Left ventricle myocardium inferior (tissue), 1 donor: ENCODE measurements at places on chromosomes 6 and 20.

DNA sequence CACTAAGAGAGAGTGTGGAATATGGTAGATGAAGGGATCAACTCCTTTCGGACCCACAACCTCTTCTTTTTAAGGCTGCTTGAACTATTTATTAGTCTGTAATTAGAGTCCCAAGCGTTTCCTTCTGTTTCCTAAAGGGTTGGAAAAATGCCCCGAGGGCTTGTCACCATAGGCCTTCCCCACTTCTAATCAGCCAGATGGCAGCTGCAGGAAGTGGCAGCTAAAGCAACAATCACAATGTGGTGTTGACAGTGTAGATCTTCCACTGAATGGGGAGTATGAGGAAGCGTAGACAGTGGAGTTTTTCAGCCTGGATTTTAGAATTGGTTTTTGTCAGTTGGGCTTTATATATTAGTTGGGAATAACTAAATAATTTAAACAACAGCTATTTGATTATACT is 40.6 kb downstream of the SLC35D3 start:
- DNase-seq, result peak; percentile 28

- DNase-seq, result no peak
Observed at GRCh38 chr6:139693735-139694134, 319.3 kb upstream of the CITED2 start.

DNA sequence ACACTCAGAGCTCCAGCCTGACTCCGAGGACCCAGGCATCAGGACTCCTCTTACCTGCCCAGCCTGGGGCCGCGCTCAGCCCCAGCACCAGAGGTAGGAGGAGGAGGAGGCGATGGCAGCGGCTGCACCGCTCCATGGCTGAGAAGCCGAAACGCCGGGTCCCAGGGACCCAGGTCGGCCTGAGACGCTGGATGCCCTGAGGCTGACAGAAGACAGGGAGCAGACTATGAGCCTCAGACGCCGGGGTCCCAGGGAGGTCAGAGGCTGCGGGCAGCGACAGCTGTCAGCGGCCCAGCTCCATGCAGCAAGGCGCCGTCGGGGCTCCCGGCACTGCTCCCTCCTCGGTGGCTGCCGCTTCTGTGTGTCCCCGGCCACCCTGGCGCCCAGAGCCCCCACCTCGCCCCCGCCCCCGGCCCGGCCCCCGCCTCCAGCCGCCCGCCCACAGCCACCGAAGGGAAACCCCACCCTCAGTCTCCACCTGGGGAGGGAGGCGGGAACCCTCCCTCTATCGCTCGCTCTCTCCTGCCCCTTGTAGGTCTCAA is at the start of gene COL11A2:
TSS of gene COL11A2 (minus strand) at position 363 of the 542 bp plus-strand sequence. CDS start at position 136, 227 bp downstream.
- DNase-seq, result no peak

DNA sequence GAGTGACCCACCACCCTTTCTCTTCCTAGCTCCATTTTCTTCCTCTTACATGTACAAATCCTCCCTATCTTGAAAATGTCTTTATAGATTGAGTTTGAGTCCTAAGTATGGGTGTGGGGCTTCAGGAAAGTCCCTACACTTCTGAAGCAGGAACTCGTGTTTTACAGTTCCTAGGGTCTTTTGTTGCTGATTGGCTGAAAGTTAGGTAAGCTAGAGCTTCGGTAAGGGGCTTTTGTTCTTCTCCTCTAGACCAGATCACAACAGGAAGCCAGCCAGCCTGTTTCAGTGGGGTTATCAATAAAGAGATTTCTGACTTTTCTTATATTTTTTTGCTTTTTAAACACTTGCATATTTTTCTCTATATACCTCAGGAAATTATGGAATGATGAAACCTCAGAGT is 51.3 kb downstream of the CNR1 start:
- no peak for DNase-seq

DNA sequence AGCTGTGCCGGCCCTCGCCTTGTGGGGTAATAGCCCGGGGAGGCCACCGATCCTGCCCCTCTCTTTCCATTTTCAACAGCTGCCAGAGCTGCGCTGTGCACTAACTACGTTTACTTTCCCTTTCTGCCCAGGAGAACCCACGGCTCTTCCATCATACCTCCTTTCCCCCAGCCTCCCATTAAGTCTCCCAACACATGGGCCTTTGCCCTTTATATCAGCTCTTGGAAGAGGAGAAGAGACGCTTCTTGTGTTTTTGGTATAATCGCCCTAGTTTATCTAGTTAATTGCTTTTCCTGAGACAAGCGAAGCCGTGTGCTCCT is 637 bp downstream of the UBR2 start:
- DNase-seq, result no peak
